ENCODE measurements at places on chromosomes 5 and 9.

DNA sequence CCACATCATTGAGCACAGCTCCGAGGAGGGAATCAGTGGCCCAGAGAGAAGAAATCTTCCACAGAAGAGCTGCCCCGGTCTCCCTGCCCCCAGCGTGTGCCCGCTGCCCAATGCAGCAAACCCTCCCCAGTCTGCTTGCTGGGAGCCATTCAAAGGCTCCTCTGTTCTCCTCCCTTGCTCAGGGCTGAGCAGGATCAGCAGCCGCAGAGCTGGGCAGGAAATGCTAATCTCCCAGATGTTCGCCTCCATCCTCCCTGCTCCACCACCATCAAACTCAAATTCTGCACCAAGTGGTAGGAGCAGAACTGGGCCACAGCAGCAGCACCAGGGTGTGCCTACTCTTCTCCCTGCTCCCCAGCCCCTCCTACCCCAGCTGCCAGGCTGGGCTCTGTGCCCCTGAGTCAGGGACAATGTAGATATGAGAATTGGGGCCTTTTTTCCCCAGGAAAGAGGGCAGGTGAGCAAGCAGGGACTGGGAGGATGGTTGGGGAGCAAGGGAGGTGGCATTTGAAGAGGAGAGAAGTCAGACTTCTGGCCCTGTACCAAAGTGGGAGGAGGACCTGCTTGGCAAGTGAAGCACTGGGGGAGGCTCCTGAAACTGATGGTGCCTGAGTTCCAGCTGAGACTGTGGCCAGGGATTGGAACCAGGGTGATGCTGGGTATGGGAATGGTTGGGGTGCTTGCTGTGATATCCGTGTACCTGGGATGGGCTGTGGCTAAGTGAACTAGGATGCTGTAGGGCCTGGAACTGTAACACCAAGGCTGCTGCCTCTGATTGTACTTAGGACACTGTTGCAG is 1.9 kb upstream of the PCDH1 start:
- DNase-seq, result no peak

- no peak for DNase-seq
Observed at GRCh38 chr9:94145640-94146039, 61.4 kb downstream of the PTPDC1 start.

DNA sequence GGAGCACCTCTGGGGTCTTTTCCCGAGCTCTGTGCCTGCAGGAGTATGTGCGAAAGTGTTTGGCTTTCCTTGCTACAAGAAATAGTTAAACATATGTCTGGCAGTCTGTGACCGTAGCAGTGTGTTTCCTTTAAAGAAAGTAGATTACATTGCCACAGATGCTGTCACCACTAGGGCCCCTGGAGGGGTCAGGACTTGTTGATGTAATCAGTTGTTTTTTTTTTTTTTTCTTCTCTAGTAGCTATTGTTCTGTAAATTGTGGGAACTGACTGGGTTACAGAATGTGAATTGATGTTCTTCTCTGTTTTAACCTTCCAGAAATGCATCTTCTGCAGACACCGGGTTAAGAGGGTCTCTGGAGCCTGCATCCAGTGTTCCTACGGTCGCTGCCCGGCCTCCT is 345.6 kb downstream of the KDM4C start:
- no peak for DNase-seq

GRCh38 chr5:125323613-125324012 is 577.2 kb upstream of the ZNF608 start:
- no peak for DNase-seq

- DNase-seq, result no peak
Observed at GRCh38 chr9:97504381-97505216, 3.1 kb downstream of the TMOD1 start.

GRCh38 chr5:143229426-143229895 is 174.0 kb downstream of the NR3C1 start:
- no peak for DNase-seq

- no peak for DNase-seq
Observed at GRCh38 chr5:107674655-107675054, 3.9 kb upstream of the EFNA5 start.

GRCh38 chr9:4553951-4554381 is 63.7 kb downstream of the SLC1A1 start:
- no peak for DNase-seq

Measured in stimulated activated CD8-positive, alpha-beta memory T cell treated with anti-CD3 and anti-CD28 coated beads, Interleukin-15, amount 100 ng/mL, for 4 hours (primary cell).